ENCODE measurements at places on chromosomes 13 and 19.
A peak's percentile ranks its signal among the peaks of the same experiment; 100 is the strongest.

DNA sequence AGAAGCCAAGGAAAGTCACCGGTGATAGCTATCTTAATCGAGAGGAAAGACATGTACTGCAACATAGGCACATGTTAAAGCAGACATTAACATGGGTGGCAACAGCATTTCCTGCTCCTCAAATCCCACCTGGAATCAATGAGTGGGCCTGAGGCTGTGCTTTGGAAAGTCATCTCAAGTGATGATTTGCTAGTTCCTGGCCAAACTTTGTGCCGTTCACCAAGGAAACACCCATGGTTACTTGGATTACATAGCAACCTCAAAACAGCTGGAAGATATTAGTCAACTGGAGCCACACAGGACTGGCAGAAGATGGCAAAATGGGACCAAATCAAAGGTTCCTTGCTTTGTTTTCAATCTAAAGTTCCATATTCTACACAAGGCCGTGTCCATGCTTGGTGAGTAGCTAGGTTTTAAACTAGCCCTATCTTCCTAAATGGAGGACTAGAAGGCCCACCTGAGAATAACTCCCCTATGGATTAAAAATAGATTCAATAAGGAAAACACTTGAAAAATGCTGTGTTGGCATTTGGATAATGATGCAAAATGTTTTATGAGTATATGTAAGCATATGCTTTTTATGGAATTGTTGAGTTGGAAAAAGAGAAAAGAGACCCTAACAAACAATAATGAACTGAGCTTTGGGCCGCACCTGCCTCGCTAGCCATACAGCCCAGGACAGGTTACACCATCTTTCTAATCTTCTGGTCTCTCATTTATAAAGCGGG is 144.5 kb downstream of the RGCC start:
- no peak for ATAC-seq

- ATAC-seq: no peak
Measured at GRCh38 chr19:40424637-40425449, 949 bp downstream of the SERTAD1 start.

GRCh38 chr13:45439008-45439407 is 20.8 kb upstream of the SLC25A30 start:
- ATAC-seq: no peak

DNA sequence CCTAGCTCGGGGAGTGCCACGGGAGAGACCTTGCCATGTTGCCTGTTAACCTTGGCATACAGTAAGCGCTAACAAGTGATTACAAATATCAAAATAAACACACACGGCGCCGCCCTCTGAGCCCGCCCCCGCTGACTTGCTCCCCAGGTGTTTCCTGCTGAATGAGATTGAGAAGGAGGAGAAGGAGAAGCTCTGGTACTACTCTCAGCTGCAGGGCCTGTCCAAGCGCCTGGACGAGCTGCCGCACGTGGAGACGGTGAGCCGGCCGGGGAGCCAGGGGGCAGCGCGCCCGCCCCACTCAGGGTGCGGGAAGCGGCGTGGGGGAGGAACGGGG is 5.0 kb downstream of the APC2 start:
- ATAC-seq: no peak

- ATAC-seq: no peak
Measured at GRCh38 chr13:66171920-66172319, 1058.2 kb downstream of the PCDH9 start.

GRCh38 chr13:97289514-97290298 is 67.6 kb downstream of the MBNL2 start:
- ATAC-seq: no peak

- peak; percentile 43 for ATAC-seq
Measured at GRCh38 chr13:46211116-46211482, 629 bp upstream of the LRRC63 start.

- ATAC-seq: peak; percentile 98
Measured at GRCh38 chr19:11848594-11849469, at the start of gene ZNF439. Gene ZNF439, plus strand, starts transcription at chr19:11848726. Its CDS starts 142 bp downstream, at chr19:11848868.

GRCh38 chr19:32458500-32459123 is 53.0 kb downstream of the DPY19L3 start:
- no peak for ATAC-seq

GRCh38 chr13:60491531-60491930 is 94.5 kb downstream of the TDRD3 start:
- no peak for ATAC-seq

- ATAC-seq: no peak
Measured at GRCh38 chr13:86085890-86086289, 286.7 kb upstream of the SLITRK6 start.

- ATAC-seq: no peak
Measured at GRCh38 chr19:329876-330275, 14.7 kb downstream of the MIER2 start.

DNA sequence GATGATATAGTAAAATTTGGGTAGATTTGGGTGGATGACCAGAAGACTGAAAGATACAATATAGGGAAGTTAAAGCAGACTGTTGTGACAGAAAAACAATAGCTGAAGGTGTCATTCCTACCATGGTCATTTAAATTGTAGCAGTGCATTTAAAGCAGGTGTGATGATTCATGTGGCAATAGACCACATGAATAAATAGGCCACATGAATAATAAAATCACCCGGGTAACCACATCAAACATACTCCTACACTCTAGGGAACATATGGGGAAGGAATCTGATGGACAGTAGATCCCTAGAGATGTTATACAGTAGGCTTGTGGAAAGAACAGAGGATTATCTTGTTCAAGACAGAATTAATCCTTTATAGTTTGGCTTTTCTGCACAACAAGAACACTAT is 392.6 kb downstream of the SLITRK5 start:
- ATAC-seq: no peak

GRCh38 chr13:110425444-110425780 is 118.3 kb downstream of the COL4A2 start:
- no peak for ATAC-seq

GRCh38 chr19:29623726-29624488 is 17.8 kb downstream of the POP4 start:
- ATAC-seq: no peak

- ATAC-seq: peak; percentile 72
Measured at GRCh38 chr13:28530729-28531076, 35.8 kb upstream of the FLT1 start.

GRCh38 chr13:113815151-113816058 is 48.5 kb downstream of the GAS6 start:
- no peak for ATAC-seq

DNA sequence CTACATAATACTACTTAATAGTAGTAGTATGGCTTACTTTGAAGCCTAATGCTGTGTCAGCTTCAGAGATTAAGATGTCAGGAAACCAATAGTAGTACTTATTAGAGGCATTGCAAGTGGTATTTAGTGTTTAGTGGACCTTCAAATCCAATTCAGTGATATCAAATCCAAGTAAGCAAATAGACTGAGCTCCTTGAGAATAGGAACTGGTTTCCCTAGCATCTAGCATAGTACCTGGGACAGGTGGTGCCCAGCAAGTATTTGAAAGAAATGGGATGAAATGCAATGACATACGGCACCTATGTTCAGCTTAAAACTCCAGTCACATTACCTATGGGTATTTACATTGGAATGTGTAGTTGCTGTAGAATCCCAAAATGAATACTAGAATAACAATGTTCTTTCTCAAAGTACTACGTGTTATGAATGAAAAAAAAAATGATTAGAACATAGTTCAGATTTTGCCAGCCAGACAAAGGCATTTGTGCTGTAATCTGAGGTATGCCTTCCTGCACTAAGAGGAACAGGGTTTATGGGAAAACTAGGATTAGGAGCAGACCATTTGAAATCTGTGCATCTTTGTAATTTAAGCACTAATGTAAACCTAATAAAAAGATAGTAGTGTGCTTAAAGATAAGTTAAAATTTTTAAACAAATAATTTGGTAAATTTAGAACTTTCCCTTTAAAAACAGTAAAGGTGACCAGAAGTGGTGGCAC is 17.1 kb downstream of the LSM14A start:
- ATAC-seq: no peak

DNA sequence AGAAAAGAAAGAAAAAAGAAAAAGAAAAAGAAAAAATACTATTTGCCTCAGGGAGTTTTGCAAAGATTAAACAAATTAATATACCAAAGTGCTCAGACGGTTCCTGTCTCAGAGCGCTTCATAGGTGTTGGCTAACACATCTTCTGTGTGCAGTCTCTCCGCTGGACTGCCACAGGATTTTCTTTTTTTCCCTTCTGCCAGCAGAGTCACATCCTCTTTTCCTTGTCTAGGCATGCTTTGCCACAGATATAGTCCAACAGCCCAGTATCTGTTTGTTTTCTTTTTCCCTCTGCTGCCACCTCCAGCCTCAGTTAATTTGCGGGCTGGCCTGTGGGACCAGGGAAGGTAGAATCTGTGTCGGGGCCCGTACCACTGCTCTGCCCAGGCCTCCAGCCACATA is 3.4 kb upstream of the URAD start:
- ATAC-seq: no peak

GRCh38 chr19:5165697-5166019 is 175.0 kb downstream of the PTPRS start:
- no peak for ATAC-seq

- no peak for ATAC-seq
Measured at GRCh38 chr19:6224308-6224675, 55.5 kb downstream of the MLLT1 start.

DNA sequence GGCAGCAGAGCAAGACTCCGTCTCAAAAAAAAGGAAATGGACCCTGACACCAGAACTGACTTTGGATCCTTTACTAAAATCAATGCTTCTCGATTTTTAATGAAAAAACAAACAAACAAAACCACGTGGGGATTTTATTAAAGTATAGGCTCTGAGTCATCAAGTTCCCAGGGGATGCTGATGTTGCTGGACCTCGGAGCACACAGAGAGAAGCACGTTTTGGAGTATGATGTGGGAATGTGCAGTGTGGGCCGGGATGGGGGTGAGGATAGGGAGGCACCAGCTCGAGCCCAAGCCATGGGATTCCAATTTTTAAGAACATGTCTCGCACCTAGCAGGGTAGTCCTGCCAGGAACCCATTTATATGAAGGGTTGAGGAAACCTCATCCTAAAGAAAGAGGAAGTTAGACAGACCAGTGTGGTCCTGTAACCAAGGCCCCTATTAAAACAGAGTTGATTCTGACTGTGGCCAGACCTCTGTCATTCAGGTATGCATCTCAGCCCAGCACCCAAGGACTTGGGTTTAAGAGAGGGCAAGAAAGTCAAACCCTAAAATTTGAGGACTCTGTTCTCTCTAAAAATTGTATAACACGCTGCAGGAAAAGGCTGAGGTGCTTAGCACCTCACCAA is 6.4 kb downstream of the FLT1 start:
- ATAC-seq: no peak

DNA sequence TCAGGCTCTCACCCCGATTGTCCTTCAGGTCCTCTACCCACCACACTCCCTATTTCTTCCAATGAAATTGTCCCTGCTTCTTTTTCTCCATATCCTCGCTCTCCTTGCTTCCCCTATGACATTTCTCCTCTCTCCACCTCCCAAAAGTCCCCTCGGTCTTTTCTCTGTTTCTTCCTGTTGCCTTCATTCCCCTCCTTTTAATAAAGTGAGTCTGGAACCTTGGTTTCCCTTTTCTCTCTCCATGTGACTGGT is 676 bp upstream of the ZNF574 start:
- ATAC-seq: peak; percentile 2

- ATAC-seq: peak; percentile 34
Measured at GRCh38 chr13:20526664-20527063, 1.0 kb upstream of the CRYL1 start.

DNA sequence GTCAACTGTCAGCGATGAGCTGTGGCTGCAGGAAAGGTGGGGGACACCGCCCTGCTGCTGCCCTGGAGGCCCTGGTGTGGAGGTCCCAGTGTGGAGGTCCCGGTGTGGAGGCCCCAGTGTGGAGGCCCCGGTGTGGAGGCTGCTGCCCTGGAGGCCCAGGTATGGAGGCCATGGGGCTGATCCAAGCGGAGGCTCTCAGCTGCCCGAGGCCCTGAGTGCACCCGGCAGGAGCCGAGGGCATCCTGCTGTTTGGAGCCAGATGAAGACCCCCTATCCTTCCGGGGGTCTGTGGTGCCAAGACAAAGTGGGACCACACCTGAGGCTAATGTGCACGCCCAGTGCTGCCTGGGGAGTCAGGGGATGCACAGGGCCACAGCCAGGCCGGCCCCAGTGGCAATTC is 210.4 kb upstream of the SOX1 start:
- no peak for ATAC-seq

DNA sequence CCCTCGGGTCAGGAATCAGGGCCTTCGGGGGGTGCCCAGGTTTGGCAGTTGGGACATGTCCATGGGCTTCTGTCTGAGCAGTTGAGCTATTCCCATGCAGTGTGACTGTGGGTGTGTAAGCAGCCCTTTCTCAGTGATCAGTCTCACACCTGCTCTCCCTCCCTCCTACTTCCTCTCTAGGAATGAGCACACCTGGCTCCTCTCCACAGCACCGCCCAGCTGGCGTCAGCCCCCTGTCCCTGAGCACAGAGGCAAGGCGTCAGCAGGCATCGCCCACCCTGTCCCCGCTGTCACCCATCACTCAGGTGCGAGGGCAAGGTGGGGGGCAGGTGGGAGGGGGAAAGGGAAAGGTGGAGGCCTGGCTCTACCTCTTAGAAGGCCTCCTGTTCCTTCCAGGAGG is 25.9 kb downstream of the COMP start:
- ATAC-seq: no peak

- no peak for ATAC-seq
Measured at GRCh38 chr13:85427416-85427815, 371.8 kb downstream of the SLITRK6 start.

- no peak for ATAC-seq
Measured at GRCh38 chr13:30845297-30846214, 60.5 kb upstream of the MEDAG start.

DNA sequence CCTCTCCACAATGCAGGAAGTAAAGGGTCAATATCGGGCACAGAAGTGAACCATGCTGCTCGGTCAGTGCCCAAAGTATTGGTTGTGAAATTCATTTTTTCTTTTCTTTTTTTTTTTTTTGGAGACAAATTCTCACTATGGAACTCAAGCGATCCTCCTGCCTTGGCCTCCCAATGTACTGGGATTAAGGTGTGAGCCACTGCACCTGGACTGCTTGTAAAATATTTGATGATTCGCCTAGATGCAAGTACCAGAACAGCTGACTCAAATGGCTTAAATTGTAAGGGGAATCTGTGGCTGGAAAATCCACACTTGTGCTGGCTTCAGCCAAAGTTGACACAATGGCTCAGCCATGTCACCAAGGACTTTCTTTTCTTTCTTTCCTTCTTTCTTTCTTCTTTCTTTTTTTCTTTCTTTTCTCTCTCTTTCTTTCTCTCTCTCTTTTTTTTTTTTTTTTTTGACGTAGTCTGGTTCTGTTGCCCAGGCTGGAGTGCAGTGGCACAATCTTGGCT is 43.7 kb downstream of the NUMBL start:
- no peak for ATAC-seq

- ATAC-seq: no peak
Measured at GRCh38 chr13:110801044-110801443, 87.5 kb downstream of the ING1 start.

- ATAC-seq: peak; percentile 45
Measured at GRCh38 chr19:38388349-38389100, at the start of gene SPRED3. Gene SPRED3, plus strand, starts transcription at chr19:38388697. Its CDS starts 1,606 bp downstream, at chr19:38390303.

GRCh38 chr19:33290082-33290815 is 12.1 kb downstream of the CEBPA start:
- ATAC-seq: no peak

- ATAC-seq: peak; percentile 47
Measured at GRCh38 chr19:13959962-13960862, 7.9 kb downstream of the DCAF15 start.

GRCh38 chr13:100883453-100883852 is 208.9 kb upstream of the TMTC4 start:
- ATAC-seq: no peak

Measured in SK-N-SH treated with all-trans-retinoic acid at 6 μM for 48 hours (cell line).